ENCODE measurements at places on chromosomes 12 and 14. TPM values are rescaled to one million over a fixed set of nuclear protein-coding genes. Genes with fewer than 3 reads are reported as not detected.

CEBPE gene
- 1.8 TPM for total RNA-seq

EML5 gene
- 7.5 TPM for total RNA-seq

IQSEC3 gene
- total RNA-seq, result 13.9 TPM

NCKAP5L gene
- 13.0 TPM for total RNA-seq

CDH24 gene
- 0.96 TPM for total RNA-seq

PTGER2 gene
- total RNA-seq, result 2.9 TPM

FGF23 gene
- total RNA-seq, result not detected

SERPINA9 gene
- total RNA-seq, result not detected

PTPRR gene
- not detected for total RNA-seq

RPS26 gene
- 58.4 TPM for total RNA-seq

LIN52 gene
- total RNA-seq, result 11.1 TPM

NTN4 gene
- not detected for total RNA-seq

DEGS2 gene
- not detected for total RNA-seq

RDH16 gene
- total RNA-seq, result 1.6 TPM

ADAMTS20 gene
- not detected for total RNA-seq

TAS2R14 gene
- 3.1 TPM for total RNA-seq

DNA sequence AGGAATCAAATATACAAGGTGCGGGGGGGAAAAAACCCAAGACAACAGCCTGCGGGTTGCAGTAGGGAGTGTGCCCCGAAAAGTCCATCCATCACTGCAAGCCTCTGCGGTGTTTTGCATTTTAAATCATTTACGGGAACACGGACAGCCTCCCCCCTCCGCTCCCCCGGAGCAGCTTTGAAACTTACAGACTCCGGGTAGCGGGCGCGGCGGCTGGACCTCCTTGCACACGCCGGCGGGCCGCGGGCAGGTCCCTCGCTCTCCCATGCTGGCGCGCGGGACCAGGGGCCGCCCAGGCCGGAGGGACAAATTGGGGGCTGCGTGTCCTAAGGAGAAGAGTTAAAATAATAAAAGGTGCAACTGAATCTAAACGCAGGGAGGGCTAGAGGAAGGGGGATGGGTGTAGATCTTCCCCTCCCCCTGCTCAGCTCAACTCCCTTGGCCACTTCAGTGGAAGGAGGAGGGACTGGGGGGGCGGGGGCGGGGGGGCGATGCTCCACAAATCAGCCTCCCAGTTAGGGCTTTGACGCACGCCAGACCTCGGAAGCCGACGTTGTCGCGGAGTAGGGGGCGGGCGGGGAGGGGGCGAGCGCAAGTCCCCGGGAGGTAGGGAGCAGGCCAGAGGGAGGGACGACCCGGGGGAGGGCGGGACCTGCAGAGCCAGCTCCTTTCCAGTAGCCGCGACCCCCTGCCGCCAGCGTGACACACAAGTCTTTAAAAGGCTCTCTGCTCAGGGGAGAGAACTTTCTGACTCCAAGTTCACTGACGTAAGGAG lies at the start of gene KCNJ8:
Gene KCNJ8, minus strand, starts transcription at position 349 of the 775 bp plus-strand sequence. CDS start 1,090 bp downstream, outside the sequence.
- no peak for DNase-seq

DNA sequence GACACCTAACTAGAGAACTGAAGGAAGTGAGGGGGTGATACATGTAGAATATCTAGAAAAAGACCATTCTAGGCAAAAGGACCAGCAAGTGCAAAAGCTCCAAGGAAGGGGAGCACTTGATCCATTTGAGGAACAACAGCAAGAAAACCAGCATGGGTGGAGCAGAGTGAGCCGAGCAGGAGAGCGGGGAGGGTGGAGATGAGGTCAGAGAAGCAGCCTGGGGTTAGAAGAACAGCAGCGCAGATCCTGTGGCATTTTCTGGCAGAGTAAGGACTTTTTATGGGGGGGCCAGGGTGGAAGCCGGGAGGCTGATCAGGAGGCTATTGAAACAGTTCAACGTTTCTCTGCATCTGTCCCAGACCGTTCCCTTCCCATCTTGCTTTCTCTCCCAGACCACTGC lies 24.5 kb upstream of the TMCC3 start:
- DNase-seq, result no peak

- no peak for DNase-seq
These were observed 60.8 kb upstream of the ATP2B1 start for GRCh38 chr12:89769483-89769818.

GRCh38 chr12:57749061-57749460 lies 3.0 kb downstream of the CDK4 start:
- no peak for DNase-seq

DNA sequence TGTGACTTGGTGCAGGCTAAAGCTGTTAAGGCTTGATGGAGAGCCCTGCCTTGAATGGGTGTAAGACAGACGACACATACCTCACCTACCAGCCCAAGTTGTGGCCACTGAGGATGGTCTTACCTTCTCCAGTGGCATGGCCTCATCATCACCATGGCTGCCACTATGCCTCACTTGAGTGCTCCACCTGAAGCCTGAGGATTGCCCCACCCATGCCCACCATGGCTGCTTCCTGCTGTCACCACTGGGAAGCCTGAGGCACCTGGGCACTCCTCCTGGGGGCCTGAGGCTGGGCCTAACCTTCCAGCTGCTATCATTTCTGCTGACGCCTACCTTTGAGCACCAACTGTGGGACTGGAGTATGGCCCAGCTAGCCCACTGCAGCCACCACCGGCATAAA lies 1605.7 kb upstream of the FLRT2 start:
- no peak for DNase-seq

DNA sequence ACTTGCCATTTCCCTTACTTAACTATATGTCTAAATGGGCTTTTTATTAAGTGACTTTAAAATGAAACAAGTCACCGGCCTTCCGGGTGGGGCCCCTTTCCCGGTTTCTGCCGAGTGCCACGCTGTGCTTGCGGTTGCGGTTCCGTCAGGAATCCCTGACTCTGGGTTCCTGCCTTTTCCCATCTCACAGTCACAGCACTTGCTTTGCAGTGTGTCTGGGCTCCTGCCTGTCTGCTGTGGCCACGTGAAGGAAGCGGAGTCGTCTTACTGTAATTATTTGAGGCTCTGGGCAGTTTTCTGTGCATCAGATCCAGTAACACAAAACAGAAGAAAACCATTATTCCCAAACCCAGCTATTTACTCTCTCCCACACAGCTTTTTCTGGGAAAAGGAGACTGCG lies 44.0 kb upstream of the FRMD6 start:
- no peak for DNase-seq

DNA sequence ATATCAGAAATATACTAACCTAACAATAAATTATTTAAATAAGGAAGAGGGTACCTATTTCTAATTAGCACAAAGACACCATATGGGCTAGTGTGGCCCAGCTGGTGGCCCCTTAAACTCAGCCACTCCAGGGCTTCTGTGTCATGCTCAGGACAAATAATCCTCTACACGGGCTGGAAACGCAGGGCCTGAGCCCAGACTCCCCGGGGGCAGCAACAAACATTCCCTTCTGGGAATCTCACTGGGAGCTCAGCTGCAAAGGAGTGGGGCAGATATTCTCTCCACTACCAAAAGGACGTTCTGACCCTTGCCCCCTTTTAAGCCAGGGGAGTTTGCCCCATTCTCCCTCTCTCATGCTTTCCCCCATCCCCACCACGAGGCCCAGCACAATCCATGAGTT lies 43.7 kb upstream of the ELK3 start:
- DNase-seq, result no peak

- no peak for DNase-seq
These were observed 1.2 kb upstream of the C14orf180 start for GRCh38 chr14:104578321-104578720.

GRCh38 chr12:119024356-119024755 lies 43.0 kb downstream of the SRRM4 start:
- no peak for DNase-seq

DNA sequence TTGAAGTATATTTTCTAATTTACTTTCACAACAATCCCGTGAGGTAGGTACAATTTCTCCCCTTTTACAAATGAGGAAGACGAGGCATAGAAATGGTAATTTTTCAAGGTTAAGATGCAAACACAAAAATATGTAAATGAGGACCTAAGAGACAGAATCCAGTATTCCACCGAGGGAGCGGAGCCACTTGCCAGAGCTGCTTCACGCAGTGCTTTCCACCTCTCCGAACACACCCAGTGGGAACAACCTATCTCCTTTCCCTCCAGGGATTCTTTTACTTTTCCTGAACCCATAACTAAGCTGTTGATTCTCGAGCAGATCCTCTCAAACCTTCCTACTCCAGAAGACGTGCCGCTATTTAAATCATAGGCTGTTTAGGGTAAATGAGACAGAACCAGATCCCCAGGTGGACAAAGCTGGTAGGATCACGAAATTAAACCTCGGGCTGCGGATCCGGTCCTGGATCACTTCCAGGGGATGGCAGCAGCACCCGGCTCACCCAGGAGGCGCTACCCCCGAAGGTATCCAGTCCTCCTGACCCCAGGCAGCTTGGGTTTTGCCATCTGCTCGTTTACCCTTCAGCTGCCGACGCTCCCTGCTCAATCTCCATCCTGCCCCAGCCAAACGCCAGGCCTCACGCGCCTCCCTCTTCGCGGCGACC lies 1.5 kb downstream of the DDHD1 start:
- peak; percentile 36 for DNase-seq

DNA sequence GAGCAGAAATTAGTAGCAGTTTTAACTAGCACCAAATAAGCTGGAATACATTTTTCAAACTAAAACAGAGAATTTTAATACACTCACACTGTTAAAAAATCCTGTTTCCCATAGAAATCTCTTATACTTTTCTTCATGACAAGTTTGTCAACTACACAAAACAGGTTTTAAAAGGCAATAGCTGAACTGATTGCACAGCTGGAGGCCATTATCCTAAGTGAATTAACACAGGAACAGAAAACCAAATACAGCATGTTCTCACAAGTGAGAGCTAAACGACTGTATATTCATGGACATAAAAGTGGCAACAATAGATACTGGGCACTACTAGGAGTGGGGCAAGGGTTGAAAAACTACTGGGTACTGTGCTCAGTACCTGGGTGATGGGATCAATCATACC lies 11.6 kb upstream of the HAL start:
- no peak for DNase-seq

- DNase-seq, result no peak
These were observed 940 bp downstream of the MOAP1 start for GRCh38 chr14:93183596-93184317.

GRCh38 chr12:57230381-57231155 lies 1.1 kb downstream of the SHMT2 start:
- DNase-seq, result no peak

DNA sequence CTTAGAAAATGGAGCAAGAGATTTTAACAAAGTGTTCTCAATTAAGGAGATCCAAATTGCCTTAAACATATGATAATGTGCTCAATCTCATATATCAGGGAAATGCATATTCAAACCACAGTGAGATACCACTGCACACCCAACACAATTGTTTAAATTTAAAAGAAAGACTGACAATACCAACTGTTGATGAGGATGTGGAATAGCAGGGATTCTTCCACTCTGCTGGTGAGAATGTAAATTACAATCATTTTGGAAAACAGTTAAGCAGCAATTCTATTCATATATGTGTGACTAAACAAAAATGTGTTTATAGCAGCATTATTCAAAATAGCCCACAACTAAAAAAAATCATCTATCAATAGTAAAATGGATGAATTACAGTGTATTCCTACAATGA lies 144.2 kb downstream of the KICS2 start:
- DNase-seq, result no peak

GRCh38 chr14:100438271-100438670 lies 115.1 kb downstream of the SLC25A47 start:
- DNase-seq, result no peak

DNA sequence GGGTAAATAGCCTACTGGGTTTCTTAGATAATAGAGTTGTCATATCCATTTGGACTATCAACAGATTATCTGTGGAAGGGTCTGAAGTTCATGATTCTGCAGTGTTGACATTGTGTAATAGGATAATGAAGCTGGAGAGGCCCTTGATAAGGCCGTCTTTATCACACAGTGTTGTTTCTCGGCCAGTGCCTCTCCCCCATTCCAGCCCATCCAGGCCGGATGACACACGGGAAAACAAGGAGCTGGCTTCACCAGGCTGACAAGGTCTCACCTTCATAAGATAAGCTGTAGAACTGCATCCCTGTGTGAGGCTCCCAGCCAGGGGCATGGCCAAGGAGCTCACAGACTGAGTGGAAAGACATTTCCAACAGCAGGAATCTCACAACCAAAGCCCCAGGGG lies 8.7 kb upstream of the EML1 start:
- no peak for DNase-seq

- no peak for DNase-seq
These were observed 136.6 kb downstream of the TSPAN9 start for GRCh38 chr12:3213768-3214167.

GRCh38 chr12:12979731-12980259 lies 20.3 kb downstream of the HEBP1 start:
- DNase-seq, result no peak

DNA sequence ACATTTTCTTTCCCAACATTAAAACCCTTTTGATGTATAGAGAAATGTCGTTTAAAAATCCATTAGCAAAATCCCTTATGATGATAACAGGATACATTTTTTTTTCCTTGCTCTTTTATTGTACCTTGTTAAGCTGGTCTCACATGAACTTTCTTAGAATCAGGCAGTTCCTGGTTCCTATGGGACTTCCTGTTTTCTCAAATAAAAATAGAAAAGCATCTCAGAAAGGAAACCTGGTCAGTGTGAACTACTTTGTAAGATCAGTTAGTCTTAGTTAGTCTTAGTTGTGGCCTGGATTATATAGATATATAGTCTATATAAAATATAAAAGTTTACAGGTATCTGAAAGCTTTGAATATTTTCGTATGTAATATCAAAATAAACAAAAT lies 40.3 kb downstream of the LEMD3 start:
- DNase-seq, result no peak

GRCh38 chr12:124646385-124647230 lies 79.2 kb upstream of the NCOR2 start:
- DNase-seq, result peak; percentile 48

- DNase-seq, result no peak
These were observed 408.9 kb downstream of the NAV3 start for GRCh38 chr12:78239544-78239943.

DNA sequence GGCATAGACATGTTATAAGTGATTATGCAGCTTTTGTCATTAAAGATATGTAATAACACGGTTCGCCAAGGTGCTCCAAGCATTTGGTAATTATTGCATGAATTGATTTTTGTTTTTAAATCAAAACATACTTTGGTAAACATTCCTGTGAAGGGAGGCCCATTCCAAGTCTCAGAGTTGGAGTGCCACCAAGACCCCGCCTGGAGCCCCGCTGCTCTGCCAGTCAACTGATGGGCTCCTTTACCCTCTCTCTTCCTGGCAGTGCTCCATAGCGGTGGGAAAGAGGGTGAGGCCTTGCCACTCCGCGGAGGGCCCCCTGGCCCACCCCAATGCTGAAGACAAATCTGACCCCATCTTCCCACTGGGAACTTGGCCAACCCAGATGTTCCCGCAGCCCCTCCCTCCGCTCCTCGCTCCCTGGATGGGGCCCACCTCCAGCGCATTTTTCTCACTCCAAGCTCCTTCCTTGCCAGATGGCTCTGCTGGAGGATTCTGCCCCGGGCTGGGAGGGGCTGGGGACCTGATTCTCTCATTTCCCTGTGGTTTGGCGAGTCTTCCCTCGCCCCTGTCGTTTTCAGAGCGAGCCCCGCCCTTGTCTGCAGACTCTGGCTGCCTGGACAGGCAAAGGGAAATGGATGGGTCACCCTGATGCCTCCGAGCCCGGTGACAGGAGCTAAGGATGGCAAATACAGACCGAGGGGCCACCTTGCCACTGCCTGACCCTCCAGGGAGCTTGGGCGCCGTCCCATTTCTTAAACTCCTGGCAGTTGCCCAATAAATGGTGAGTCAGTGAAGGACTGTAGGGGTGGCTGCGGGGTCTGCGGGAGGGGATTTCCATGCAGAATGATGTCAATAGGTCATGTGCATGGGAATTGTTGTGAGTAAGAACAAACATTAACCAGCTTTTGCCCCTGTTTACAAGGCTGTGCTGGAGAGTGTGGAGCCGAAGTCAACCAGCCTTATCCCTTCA lies 9.2 kb upstream of the PAPLN start:
- DNase-seq, result no peak

GRCh38 chr12:24803430-24804245 lies 145.3 kb downstream of the BCAT1 start:
- no peak for DNase-seq
